ENCODE measurements at places on chromosomes 16 and 17.

- H3K4me1 ChIP-seq = peaks cover 10% of the 10 kb centered on the region
- H3K4me3 ChIP-seq = no peak overlapping the region
- no peaks in the 10 kb centered on the region for H3K27me3 ChIP-seq
- no peaks in the 10 kb centered on the region for H3K36me3 ChIP-seq
- no peak overlapping the region for H3K27ac ChIP-seq
Measured at GRCh38 chr17:15468126-15468525, 705 bp upstream of the CDRT4 start.

DNA sequence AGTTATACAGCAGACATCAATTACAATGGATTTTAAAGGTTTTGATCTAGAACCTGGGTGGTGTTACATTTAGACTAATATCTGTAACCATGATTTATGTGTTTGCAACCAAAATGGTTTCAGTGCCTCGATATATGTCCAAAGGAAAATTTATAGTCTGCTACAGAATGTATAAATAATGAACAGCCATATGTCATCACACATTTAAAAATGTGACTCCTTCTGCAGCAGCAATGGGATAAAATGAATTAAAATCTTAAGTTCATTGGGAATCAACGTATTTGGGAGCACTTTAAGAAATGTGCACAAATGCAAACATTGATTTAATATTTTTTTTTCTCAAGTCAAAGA lies 610.2 kb downstream of the TMEM114 start:
- H3K4me3 ChIP-seq = no peak overlapping the region
- no peaks in the 10 kb centered on the region for H3K4me1 ChIP-seq
- H3K36me3 ChIP-seq = no peaks in the 10 kb centered on the region
- no peak overlapping the region for H3K27ac ChIP-seq
- DNase-seq = no peak

GRCh38 chr16:67278773-67279295 lies 498 bp upstream of the PLEKHG4 start:
- H3K27me3 ChIP-seq = no peaks in the 10 kb centered on the region
- peaks cover 30% of the 10 kb centered on the region for H3K4me1 ChIP-seq
- no peak for DNase-seq
- peak overlapping the region; percentile 56 for H3K4me3 ChIP-seq
- H3K27ac ChIP-seq = peak overlapping the region; percentile 81

- H3K36me3 ChIP-seq = no peaks in the 10 kb centered on the region
- no peaks in the 10 kb centered on the region for H3K27me3 ChIP-seq
- H3K4me1 ChIP-seq = no peaks in the 10 kb centered on the region
- H3K27ac ChIP-seq = no peak overlapping the region
Measured at GRCh38 chr16:263944-264343, 11.8 kb downstream of the RGS11 start.

DNA sequence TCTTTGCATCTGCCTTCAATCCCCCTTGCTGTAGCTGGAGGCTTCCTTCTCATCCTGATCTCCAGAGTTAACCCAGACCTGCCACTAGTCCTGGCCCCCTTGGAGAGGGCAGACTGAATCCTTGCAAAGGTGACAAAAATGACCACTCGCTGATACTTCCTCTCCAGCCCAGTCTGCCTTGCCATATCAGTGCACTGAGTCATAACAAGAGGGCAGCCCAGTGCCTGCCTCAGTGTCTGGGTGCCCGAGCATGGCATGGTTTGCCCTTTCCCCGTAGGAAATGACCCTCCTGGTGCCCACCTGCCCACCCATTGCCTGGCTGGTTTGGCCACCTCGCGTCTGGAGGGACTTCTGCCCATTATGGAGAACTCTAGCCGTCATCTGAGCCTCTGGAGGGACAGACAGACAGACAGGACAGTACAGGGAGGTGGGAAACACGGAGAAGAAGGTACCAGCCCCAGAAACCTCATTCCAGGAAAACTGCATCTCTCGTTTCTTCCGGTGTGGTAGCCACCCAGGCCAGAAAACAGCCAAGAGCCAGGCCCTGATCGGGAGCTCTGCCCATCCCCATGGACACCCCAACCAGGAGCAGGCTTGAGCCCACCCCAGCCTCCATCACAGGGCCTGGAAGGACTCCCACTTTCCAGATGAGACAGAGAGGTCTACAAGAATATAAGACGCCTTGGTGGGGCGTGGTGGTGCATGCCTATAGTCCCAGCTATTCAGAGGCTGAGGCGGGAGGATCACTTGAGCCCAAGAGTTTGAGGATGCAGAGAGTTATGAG lies 71.5 kb downstream of the SCNN1B start:
- no peaks in the 10 kb centered on the region for H3K36me3 ChIP-seq
- no peak overlapping the region for H3K4me3 ChIP-seq
- no peaks in the 10 kb centered on the region for H3K4me1 ChIP-seq
- DNase-seq = no peak
- no peak overlapping the region for H3K27ac ChIP-seq
